ENCODE measurements at places on chromosomes 12 and 14.
A peak's percentile ranks its signal among the peaks of the same experiment; 100 is the strongest.

GRCh38 chr12:46470975-46471374 is 98.4 kb upstream of the SLC38A2 start:
- no peak for DNase-seq

GRCh38 chr12:49706351-49707127 is 666 bp downstream of the FMNL3 start:
- DNase-seq = no peak

DNA sequence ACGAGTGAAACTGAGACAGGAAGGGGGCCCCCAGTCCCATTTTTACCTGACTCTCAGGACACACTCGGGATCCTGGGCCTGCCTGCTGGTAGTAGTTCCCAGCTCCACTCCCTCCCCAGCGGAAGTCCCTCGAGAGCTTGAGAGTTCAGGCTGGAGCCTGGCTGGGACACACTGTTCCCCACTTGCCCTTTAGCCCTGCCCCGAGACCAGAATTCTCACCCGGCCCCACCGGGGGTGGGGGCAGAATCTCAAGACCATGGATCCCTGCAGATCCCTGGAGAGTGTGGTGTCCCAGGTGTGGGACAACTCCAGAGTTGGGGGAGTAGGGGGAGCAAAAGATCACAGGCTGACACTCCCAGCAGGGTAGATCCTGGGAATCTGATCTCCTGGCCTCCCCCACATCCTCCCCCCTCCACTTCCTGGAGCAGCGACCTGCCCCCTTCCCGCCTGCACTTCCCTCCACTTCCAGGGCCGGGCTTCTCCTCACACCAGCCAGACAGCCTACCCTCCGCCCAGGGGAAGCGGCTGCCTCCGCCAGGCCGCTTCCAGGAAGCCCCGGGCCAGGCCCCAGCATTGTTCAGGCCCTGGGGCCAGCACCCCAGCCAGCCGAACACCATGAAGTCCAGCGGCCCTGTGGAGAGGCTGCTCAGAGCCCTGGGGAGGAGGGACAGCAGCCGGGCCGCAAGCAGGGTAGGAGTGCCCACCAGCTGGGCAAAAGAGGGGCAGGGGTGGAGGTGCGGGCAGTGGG is at the start of gene TNS2:
Gene TNS2, plus strand, starts transcription at position 495 of the 748 bp plus-strand sequence. Its CDS starts 121 bp downstream, at position 616.
- DNase-seq = no peak

- DNase-seq = no peak
These were observed 45.9 kb downstream of the IFNG start for GRCh38 chr12:68113644-68114043.

DNA sequence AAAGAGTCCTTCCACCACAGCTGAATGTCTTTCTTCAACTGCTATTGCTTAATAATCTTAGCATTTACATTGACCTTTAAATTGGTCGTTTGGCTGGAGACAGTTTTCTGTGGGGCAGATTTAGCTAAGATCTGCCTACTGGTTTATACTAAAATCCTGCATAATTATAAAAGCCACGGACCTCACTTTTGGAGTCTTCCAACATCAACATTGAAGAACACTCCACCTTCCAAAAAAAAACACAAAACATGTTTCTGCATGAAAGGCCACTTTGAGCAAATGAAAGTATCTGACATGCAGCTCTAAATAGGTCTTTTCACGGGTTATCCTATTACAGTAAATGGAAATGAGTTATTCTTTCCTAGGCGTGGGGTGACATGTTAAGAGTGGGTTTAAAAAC is 57.0 kb upstream of the KRR1 start:
- no peak for DNase-seq

- DNase-seq = no peak
These were observed 125.6 kb upstream of the RTL1 start for GRCh38 chr14:101028971-101029667.

DNA sequence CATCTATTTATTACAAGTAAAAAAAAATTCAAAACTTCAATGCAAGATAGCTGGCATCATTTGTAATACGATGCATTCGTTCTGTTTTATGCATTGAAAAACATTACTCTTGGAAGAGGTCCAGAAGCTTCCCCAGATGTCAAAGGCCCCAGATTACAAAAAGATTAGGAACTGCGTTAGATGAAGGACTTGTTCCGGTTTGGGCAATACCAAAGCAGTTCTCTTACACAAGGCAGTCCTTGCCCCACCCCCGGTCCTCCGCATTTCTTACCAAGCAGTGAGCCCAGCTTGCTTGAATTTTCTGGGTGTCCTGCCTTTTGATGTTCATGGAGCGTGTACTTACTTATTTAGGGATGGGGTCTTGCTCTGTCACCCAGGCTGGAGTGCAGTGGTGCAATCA is 4.8 kb upstream of the HVCN1 start:
- no peak for DNase-seq

DNA sequence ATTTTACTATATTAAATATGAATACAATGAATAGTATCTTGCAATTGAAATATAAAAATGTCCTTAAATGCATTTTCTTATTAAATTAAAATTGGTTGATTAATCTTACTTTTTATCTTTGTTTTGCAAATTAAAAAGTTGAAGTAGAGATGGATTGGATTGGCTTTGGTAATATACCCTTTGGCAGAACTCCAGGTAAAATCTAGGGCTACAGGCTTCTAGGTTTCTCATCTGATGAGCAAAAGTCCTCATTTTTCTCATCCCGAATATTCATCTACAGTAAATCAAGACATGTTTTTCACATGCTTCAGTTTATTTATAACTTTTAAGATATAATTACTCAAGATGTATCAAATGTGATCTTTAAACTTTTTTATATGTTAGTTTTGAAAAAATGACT is 2.2 kb downstream of the PTPRR start:
- no peak for DNase-seq

- DNase-seq = no peak
These were observed 173.5 kb downstream of the PAX9 start for GRCh38 chr14:36835128-36835527.

GRCh38 chr12:52495389-52495788 is 2.3 kb upstream of the KRT6A start:
- DNase-seq = no peak

- no peak for DNase-seq
These were observed 156.0 kb downstream of the DAD1 start for GRCh38 chr14:22433069-22433468.

GRCh38 chr14:85444635-85445034 is 85.3 kb upstream of the FLRT2 start:
- no peak for DNase-seq

GRCh38 chr12:79522257-79522988 is 168.3 kb downstream of the PAWR start:
- no peak for DNase-seq

GRCh38 chr12:53969588-53970259 is 3.2 kb upstream of the HOXC11 start:
- no peak for DNase-seq

DNA sequence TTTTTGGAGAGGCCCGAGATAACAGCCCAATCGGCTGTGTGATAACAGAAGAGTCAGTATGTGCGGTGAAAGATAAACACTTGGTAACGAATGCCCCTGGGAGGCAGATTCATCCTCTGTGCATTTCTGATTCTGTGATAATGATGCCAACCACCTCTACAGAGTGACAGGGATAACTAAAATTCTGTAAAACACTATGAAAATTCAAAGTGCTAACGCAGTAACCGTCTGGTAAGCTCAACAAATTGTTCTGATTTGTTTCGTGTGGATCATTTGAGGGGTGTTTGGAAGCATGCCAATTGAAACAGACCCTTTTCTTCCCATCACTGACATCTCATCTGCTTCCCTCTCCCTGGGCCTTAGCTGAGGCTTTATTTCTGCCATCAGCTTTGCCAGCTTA is 76.3 kb downstream of the ESR2 start:
- no peak for DNase-seq

DNA sequence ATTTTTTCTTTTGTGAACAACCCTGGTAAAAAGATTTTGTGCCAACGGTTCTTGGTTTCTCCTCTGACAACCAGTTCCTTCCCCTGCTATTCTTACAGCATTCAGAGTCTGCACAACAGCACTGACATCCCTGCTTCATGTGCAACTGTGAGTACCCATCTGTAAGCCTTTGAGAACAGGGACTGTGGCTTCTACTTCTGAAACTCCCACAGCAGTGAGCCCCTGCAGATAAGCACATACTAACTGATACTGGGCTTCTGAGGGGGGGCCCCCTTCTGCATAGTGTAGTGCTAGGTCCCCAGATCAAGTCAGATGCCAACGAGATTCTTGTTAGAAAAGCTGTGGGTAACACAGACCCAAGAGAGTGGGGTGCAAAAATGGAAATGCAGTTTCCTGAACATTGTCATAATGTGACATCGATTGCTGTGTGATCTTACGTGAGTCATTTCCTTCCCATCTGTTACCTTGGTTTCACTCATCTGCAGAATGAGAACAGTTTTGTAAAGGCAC is 11.1 kb upstream of the NINJ2 start:
- no peak for DNase-seq

GRCh38 chr14:102103062-102103695 is 16.3 kb upstream of the HSP90AA1 start:
- no peak for DNase-seq

GRCh38 chr12:6327229-6328041 is 14.4 kb downstream of the TNFRSF1A start:
- DNase-seq = no peak

- no peak for DNase-seq
These were observed 2.5 kb upstream of the RFLNA start for GRCh38 chr12:124292385-124292784.

DNA sequence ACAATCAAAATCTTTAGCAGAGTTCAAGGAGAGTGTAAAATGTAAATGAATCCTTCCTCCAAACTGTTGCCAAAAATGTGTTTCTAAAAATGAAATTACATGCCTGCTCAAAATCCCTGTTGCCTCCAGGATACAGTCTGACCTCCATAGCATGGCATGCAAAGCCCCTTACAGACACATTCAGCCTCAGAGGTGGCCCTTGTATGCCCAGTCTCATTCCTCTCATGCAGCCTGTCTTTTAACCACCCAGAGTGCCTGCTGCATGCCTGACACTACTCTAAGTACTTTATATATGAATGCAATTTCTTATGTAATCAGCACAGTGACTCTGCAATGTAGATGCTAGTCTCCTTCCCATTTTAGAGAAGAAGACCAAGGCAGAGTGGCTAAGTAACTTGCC is 24.4 kb upstream of the PTPRQ start:
- DNase-seq = no peak

DNA sequence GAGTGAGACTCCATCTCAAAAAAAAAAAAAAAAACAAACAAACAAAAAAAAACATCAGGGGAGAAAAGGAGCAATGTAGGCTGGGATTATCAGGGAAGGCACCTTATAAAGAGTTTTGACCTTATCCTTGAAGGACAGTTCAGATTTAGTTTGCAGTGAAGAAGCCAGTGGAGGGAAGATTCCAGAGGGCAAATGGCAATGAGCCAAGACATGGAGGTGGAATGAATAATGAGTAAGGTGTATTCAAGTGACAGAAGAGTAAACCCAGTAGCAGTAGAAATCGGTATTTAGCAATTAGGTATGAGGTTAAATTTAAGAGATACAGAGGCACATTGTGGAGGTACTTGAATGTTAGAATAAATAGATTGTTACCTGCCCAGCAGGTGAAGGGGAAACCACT is 2.2 kb upstream of the DUSP16 start:
- no peak for DNase-seq

DNA sequence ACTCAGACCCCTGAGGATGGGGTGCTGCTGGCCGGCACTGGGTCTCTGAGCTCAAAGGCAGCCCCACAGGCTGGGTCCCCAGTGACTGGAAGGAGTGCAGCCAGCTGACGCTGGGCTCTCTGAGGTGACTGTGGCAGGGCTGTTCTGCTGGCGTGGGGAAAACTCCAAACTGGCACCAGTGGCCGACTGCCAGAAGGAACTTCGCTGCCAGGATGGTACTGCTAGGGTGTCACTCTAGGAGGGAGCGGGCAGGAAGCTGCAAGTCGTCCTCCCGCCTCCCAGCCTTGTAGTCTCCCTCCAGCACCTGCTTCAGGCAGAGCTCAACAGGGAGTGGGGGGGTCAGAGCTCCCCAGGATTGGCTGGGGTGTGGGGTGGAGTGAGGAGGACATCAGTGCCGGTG is 41.3 kb downstream of the CDC42BPB start:
- no peak for DNase-seq

DNA sequence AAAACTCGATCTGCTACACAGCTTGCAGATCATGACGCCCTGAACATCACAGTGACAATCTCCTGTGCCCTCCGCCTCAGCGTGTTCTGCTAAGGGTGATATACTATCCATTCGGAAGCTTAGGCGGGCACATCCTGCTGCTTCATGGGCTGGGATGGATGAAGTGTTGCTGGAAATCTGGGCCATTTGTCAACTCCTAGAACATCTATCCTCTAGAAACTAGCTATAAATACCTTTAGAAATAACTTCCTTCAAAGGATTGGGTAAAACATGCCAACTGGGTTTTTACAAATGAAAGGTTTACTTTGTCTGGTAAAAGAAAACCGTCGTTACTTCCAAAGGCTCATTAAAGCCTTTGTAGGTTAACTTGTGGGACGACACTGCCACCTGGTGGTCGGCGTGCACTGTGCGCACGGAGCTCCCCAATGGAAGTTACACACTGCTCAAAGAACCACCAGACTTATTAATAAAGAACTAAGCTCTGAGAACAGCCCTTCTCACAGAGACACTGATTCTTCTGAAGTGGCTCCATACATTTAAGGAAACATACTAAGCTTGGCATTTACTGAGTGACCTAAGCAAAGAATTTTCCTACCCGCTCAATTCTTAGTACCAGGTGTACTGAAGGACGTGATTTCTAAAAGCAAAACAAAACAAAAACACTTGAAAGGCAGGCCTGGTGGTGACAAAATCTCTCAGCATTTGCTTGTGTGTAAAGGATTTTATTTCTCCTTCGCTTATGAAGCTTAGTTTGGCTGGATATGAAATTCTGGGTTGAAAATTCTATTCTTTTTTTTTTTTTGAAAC is 21.6 kb upstream of the CACNA2D4 start:
- DNase-seq = peak; percentile 54

- no peak for DNase-seq
These were observed 19.1 kb downstream of the HELB start for GRCh38 chr12:66321435-66321834.

DNA sequence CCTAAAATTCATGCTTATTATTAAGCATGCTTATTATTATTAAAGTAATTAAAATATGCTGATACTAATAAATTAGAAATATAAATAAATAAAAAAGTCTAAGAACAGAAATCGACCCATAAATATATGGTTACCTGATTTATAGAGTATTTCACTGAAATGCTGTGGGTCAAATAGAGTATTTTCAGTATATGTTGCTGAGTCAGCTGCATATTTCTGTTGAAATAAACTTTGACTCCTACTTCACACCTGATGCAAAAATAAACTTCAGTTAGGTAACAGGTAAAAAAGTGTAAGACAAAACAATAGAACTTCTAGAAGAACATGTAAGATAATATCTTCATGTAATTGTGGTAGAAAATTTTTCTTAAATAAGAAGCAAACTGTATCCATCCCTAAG is 967.9 kb downstream of the TRHDE start:
- DNase-seq = no peak

Data from GM04504 (cell line).